KG1 (cell line): ENCODE measurements at places on chromosomes 7 and 10.

- DNase-seq = no peak
These were observed 22.2 kb downstream of the LBX1 start for GRCh38 chr10:101207026-101207425.

DNA sequence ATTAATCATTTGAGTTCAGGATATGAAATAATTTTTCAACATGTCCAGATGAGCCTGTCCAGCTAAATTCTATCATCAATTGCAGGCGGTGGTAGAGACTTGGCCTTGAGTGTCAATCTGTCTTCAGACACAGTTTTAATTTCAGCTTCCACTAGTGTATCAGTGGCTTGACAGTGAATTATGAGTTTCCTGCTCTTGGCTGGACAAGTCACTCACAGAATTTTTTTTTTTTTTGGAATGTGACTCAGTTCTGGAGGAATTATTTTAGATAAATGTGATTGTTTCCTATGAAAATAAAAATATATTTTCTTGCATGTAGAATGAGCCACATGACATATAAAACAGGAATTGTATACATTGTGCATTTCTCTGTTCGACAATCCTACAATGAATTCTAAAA, 319.9 kb upstream of the AKR1E2 start:
- DNase-seq = no peak

- DNase-seq = no peak
These were observed 228.8 kb upstream of the FAM3C start for GRCh38 chr7:121624958-121625357.

- no peak for DNase-seq
These were observed 6.4 kb upstream of the MMP21 start for GRCh38 chr10:125782054-125782453.

DNA sequence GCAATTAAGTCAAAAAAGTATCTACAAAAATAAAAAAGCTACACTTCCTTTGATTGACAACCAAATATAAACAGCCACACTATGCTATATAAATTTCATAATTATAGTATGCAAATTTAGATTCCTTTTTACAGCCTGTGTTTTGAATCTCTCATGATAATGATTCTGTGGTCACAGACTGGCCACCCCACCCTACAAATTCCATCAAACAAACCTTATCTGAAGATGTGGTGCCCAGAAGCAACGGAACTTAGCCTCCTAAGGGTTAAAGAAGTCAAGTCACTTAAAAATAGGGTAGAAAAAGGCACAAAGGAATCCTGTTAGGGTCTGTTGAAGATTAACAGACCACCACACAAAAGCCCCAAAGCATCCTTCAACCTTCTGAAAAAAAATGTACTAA, 351.8 kb downstream of the INHBA start:
- no peak for DNase-seq

DNA sequence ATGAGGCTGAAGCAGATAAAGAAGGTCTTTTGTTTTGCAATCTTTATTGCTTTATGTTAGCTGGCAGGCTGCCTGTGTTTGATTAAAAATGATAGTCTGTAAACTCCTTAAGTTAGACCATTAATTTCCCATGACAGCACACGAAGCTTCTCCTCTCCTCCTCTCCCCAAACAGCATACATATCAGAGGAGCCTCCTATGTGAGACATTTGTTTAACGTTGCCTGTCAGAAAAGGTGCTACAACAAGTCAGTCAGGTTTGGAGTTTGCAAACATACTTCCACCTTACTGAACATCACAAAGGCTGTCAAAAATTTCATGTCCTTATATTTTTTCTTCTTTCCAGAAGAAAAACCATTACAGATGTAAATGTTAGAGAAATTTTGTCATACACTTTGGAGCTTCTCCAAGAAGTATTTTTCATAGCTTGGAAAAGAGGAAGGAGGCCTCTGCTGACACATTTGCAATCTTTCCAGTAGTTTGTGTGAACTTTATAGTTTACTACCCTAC, 393.1 kb downstream of the EXOC4 start:
- DNase-seq = no peak

GRCh38 chr10:104253606-104254410, 884 bp upstream of the GSTO1 start:
- no peak for DNase-seq

- no peak for DNase-seq
These were observed 68.6 kb upstream of the PPP2R2D start for GRCh38 chr10:131832056-131832685.

DNA sequence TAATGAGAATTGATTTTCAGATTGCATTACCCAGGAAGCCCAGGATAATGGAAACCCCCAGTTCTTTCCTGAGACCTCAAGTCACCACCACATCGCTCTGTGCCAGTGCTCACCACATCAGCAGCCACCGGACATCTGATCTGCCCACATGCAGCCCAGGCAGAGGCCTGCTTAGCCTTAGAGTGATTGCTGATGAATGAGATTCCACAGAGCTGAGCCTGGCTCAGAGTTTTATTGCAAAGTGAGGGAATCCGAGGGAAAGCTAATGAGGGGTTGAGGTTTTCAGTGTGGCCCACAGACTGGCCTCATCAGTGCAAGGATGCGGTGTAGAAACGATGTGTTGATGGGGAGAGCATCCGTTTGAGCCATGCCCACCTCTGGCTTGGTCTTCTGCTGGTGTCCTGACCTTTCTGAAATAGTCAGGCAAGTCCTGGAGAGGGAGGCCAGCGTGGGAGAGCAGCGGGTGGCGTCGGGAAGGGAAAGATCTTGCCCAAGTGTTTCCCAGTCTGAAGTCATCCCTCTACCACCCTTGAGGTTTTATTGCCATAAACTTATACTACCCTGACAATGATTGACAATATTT, 120.3 kb downstream of the ITIH5 start:
- no peak for DNase-seq

DNA sequence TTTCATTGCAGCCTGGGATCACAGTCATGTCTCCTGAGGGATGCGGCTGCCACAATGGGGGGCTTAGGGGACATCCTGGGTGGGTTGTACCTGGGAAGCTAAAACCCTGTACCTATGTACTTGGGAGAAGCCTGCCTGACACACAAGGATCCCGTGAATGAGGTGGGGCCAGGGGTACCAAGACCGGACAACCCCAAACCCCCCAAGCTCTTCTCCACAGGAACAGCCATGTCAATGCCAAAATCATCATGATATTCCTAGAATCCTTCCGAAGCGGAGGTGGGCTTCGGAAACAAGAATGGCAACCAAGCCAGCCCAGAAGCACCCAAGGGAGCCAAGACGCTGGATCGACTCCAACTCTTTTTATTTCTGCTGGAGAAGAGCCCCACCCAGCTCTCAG, 260.3 kb upstream of the TCERG1L start:
- DNase-seq = no peak

- no peak for DNase-seq
These were observed 112.8 kb upstream of the INSIG1 start for GRCh38 chr7:155184923-155185322.

DNA sequence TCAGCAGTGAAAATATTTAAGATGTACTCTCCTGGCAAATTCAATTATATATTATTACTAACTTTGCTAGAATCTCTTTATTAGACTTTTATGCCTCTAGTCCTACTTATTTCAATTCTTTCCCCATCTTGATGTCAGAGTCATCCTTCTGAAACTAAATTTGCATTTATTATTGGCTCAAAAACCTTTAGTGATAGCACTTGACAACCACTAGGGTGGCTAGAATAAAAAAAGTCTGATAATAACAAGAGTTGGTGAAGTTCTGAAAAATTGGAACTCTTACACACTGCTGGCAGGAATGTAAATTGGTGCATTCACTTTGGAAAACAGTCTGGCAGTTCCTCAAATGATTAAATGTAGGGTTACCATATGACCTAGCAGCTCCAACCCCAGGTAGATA, 73.8 kb downstream of the LSMEM1 start:
- no peak for DNase-seq

DNA sequence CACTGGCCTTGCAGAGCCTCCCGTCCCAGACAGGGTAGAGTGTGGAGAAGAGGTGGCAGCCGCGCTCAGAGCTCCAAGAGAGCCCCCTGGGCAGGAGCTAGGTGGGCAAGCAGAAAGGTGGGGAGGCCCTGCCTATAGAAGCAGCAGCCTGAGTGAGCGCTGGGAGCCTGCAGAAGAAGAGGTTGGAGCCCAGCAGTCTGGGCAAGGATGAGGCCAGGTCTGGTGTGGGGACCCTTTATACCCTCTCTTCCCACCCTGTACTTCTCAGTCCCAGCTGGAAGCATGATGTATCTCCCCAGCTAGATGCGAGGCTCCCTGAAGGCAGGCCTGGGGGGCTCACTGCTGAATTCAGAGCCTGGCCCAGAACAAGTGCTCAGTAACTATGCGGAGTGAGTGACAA, 44.5 kb upstream of the ZMIZ1 start:
- no peak for DNase-seq

GRCh38 chr10:121608469-121609190, 10.4 kb upstream of the FGFR2 start:
- peak; percentile 2 for DNase-seq

- DNase-seq = no peak
These were observed 549.1 kb downstream of the NXPH1 start for GRCh38 chr7:8982338-8982992.

DNA sequence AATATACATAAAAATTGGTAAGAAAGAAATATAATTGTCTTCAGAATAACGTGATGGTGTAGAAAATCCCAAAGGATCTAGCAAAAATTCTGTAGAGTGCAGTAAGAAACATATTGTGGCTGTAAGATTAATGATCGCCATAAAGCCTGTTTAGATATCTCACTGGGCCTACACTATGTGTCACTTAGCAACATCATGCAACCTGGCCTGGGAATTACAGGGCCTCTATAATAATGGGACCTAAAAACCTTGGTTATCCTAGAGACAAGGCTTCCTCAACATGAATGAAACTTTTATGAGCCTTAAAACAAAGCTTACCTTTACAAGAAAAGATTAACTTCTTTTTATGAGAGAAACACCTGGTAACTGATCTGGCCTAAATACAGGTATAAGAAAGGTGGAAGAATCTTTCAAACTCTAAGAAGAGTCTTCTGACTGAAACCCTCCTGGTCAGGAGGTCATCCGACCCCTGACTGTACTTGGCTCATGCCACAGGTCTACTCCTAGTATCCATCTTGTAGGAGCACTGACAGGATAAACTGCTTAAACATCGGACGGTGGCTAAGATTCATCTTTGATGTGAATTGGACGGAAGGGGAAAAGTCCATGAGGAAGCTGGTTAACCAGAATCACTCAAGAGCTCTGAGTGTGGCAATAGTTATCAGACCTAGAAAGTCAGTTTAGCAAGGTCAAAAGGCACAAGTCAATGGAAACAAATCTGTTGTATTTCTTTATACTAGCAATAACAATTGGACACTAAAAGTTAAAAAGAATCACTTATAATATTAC, 1155.1 kb upstream of the SORCS1 start:
- no peak for DNase-seq

- no peak for DNase-seq
These were observed 35.2 kb upstream of the ITGA8 start for GRCh38 chr10:15754937-15755336.

GRCh38 chr10:104300736-104301292, 31.8 kb downstream of the GSTO2 start:
- DNase-seq = no peak

- no peak for DNase-seq
These were observed 36.9 kb downstream of the ZNRF2 start for GRCh38 chr7:30321089-30321881.

DNA sequence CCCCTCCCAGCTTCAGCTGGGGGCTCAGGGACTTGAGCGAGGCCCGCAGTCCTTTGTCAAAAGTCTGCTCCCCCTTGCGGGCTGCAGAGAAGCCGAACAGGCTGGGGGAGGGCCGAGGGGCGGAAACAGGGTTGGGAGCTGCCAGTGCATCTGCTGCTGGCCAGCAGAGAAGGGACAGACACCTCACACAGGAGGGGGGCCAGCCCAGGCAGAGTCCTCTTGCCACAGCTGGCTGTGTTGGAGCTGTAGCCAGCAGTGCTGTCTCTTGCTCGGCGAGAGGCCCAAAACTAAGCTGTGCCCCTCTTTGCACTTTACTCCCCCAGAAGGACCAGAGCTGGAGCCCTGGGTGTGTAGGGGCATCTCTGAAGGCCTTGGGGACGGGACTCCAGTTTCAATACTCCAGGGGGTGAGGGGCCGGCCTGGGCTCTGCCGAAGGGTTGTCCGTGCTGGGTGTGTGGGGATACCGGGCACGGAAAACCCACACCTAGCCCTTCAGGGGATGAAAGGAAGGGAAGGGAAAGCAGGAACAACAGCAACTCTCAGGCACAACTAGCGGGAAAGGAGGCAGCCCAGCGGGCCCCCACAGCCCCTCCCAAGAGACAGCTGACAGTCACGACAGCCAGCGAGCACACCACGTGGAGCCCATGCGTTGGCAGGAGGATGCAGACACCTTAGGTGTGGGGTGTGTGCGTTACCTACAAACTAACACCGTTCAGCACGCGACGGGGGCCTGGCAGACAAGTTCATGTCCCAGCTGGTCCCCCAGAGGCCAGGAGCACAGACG, 17.8 kb downstream of the YKT6 start:
- no peak for DNase-seq

GRCh38 chr7:37211097-37211880, 237.4 kb downstream of the ELMO1 start:
- DNase-seq = no peak

DNA sequence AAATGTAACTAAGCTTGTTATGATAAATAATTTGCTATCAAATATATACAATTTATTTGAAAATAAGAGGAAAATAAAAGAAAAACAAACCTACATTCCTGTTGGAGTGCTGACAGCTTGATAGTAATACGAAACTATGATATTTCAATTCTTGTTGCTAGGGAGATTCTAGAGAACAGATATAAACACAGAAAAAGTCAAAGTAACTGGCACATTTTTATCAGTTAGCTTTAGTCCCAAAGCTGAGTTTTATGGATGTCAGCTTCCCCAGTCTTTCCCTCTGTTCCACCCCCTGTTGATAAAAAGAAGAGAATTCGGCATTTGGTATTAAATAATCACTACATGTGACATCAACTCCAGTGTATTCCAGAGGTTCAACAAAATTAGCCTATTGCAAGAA, 1134.0 kb downstream of the XPNPEP1 start:
- no peak for DNase-seq

- DNase-seq = no peak
These were observed 90.5 kb upstream of the POM121L12 start for GRCh38 chr7:52944921-52945320.

DNA sequence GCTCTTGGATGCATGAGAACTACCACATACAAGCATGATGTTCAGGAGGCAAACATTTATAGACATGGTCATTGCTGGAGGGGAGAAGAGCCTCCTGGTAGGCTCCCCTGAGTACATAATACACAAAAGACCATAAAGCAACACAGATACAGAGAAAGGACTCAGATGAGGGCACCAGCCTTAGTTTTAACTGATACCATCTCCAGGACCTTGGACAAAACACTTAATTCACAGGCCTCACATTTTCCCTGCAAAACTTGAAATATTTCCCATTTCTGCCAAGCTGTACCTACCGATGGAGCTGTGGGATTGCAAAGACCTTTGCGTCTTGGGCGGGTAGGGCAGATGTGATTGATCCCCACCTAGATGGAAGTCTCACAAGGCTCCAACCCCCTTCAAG, 16.7 kb upstream of the ZNF488 start:
- DNase-seq = no peak

GRCh38 chr7:33751443-33751842, 153.9 kb upstream of the BMPER start:
- no peak for DNase-seq

- DNase-seq = peak; percentile 29
These were observed 137.9 kb downstream of the DNAJB6 start for GRCh38 chr7:157474685-157475084.

- no peak for DNase-seq
These were observed 226.9 kb downstream of the GLRX3 start for GRCh38 chr10:130363051-130363450.
